Left ventricle myocardium superior (tissue), 1 donor: ENCODE measurements at places on chromosomes 6 and 20.
A peak's percentile ranks its signal among the peaks of the same experiment; 100 is the strongest.

GRCh38 chr6:164022632-164023031 is 608.1 kb downstream of the QKI start:
- no peak for DNase-seq

DNA sequence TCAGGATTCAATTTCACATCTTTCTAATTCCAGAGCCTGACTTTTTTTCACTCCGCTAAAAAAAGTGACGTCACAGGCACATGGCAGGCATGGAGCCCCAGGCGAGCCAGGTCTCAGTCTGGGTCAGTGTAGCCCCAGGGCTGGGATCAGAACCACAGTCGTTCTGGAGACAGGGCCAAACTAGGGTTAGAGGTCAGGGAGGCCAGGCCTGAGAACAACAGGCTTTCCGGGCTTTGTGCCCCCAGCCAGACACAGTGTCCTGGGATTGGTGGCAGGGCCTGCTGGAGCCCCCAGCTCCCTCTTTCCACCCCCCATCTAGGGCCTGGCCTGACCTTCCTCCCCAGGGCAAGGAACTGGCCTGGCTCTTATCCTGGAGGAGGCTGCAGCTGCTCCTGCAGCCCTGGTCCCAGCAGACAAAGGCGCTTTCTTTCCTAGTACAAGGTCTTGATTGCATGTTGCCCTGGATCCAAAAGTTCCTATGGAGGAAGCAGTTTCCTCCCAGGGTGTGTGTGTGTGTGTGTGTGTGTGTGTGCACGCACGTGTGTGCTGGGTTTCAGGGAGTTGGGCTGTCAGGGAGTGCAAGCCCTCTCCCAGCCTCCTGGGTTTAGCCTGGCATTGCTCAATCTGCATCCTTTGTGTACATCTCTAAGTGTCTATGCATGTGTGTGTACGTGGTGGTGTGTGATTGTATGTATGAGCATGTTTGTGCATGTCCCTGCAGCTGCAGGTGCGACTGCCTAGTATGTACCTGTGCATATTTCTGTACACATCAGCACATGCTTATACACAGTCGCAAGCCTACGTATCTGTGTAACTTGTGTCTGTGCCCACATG is 26.5 kb upstream of the EMILIN3 start:
- DNase-seq = peak; percentile 85

- DNase-seq = no peak
Observed at GRCh38 chr20:44523746-44524145, 1.9 kb upstream of the SERINC3 start.

GRCh38 chr6:56758553-56758952 is 115.9 kb upstream of the DST start:
- DNase-seq = no peak

DNA sequence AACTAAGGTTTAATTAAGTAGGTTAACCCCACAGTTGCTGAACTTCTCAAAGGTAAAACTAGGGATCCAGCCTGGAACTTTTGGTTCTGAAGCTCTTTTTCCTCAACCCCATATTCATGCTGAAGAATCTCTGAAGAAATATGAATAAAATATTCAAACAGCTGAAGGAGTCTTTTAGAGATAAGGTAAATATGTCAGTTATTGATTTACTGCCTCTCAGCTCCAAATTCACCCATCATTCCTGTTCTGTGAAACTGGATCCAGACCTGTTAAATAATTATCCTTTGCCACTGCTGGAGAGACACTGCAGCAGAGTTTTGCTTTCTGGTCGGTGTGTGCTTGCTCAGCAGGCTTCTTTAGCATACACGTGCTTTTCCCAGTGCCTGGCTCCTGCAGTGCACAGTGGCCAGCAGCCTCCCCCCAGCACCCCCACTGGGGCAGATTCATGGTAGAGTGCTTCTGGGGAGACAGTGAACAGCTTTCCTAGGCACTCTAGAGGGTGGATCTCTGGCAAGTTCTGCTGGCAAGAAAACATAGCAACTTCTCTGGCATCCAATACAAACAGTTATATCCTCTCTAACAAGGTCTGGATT is 62.0 kb upstream of the BCLAF1 start:
- DNase-seq = no peak

DNA sequence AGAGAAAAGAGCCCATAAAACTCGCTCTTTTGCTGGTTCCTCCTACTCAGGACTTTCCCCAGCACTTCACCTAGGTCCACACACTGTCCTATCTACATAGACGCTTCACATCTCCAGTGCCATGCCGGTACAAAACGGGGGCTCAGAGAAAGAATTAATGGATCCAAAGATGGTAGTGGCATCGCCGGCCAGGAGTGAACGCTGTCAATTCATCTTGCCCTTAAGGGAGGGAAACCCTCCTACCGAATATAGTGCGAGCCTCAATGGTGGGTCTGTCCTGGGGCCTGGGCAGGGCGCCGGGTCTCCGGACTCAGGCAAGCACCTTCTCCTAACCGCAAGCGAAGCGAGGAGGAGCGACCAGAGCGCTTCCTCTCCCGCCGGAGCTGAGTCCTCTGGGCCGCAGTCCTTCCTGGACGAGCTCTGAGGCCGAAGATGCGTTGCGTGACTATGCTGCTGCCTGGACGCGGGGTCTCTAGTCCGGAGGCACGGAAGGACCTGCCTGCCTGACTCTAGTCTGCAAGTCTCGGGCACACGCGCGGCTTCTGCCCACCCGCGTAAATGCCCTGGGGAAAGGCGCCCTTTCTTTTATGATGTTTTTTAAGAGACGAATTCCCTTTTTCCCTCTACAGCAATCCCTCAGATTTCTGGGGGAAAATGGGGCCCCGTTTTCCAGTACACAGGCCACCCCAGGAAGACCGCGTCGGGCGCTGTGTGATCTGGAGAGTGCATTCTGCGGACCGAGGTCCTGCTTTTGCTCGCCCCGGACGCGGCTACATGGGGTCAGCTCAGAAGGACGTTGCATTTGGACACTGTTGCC is 100.1 kb upstream of the PRDM1 start:
- peak; percentile 40 for DNase-seq

DNA sequence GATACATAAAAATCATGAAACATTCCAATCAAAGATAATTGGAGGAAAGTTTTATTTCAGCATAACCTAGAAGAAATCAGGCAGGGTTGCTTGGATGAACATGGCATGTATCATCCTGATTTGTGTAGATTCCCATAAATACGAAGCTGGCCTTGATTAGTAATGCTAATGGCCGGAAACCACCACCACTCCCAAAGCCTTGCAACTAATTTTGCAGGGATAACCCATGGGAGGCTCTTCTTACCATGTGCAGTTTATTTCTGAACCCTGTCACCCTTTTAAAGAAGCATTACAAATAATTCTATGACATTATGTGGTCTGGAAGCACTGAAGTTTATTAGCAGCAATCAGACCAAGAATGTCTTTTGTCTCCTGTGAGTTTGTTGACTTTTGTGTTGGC is 80.8 kb downstream of the AIG1 start:
- DNase-seq = no peak

GRCh38 chr20:3819411-3820047 is 818 bp upstream of the AP5S1 start:
- DNase-seq = peak; percentile 47

GRCh38 chr20:53597521-53598120 is 4.0 kb upstream of the ZNF217 start:
- DNase-seq = no peak

DNA sequence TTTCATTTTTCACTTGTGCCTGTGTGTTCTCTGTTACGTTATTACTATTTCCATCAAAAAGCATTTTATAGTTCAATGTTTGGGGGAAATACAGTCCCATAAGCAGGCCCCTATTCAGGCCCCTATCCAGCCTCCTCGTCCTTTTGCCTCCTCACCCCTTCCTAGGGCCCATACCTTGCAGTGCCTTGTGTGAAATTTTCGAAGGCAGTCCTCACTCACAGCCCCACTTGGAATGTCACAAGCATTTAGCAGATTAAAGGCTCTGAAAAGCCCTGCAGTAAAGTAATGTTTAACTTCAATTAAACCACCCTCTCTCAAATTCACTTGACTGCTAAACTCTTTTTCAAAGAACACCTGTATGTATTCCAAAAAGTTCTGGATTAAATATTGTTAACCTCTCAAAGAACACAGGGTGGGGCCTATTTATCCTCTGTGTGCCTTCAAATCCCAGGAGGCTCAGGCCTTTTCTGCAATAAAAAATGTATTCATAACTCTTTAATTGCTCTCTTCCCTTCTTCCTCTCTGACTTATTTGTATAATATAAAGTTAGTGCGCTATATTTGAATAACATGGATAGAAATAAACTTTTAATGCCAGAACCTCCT is 202.5 kb downstream of the FOXA2 start:
- DNase-seq = no peak

GRCh38 chr6:145245119-145245518 is 490.2 kb downstream of the EPM2A start:
- DNase-seq = no peak

DNA sequence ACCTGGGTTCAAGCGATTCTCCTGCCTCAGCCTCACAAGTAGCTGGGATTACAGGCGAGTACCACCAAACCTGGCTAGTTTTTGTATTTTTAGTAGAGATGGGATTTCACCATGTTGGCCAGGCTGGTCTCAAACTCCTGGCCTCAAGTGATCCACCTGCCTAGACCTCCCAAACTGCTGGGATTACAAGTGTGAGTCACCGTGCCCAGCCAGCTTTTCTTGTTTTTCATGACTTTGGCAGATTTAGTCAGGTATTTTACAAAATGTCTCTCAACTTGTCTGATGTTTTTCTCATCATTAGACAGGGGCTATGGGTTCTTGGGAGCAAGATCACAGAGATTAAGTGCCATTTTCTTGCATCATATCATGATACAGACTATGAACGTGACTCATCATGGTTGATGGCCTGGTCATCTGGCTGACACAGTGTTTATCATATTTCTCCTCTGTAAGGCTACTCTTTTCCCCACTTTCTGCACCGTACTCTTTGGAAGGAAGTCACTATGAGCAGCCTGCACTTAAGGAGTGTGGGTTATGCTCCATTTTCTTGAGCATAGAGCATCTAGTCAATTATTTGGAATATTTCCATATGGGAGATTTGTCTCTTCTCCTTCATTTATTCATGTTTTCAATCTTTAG is 67.8 kb downstream of the RNF182 start:
- DNase-seq = no peak

GRCh38 chr6:144338951-144339700 is 54.0 kb downstream of the UTRN start:
- no peak for DNase-seq

DNA sequence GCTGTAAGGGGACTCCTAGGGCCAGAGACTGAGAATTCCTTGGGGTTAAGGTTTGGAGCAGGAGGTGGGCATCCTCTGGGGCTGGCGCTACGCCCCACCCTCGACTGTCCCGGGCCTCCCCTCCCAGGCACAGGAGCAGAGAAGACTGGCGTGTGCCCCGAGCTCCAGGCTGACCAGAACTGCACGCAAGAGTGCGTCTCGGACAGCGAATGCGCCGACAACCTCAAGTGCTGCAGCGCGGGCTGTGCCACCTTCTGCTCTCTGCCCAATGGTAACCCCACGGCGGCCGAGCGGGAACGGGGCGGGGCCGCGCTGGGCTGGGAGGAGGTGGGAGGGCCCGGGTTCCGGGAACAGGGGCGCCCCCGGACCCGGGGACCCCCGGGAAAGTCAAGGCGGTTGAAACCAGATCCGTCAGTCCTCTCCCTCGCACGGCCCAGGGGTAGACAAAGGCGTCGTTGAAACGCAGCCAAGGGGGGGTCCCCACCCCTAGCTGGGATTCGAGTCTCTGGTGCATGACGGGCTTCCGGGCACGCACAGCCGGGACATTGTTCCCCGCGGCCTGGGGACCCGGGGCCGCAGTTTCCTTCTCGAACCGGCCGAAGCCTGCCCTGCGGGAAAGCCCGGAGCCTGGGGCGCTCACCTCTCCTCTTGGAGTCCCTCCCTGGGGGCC is 844 bp downstream of the WFDC2 start:
- peak; percentile 51 for DNase-seq

- no peak for DNase-seq
Observed at GRCh38 chr6:87671555-87672029, 30.4 kb downstream of the AKIRIN2 start.

DNA sequence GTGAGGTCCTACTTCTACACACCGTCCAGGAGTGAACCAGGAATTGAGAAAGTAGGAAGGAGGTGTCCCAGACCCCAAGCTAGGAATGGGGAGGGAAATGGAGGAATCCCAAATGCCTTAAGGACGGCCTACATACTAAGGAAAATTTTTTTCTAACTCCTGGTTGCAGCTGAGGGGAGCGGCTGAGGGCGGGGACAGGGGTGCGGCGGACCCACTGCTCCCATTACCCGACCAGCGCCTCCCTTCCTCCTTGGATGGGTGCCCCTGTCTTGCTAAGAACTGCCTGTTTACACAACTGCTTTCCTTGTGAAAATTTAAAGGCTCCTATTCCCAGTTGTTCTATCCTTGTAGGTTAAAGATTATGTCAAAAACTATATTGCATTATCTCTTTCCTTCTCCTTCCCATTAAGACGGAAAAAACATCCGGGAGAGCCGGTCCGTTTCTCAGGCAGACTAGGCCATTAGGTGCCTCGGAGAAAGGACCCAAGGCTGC is 699 bp upstream of the HSPA1B start:
- DNase-seq = peak; percentile 91

- DNase-seq = no peak
Observed at GRCh38 chr6:105424175-105424783, 21.4 kb upstream of the PREP start.

DNA sequence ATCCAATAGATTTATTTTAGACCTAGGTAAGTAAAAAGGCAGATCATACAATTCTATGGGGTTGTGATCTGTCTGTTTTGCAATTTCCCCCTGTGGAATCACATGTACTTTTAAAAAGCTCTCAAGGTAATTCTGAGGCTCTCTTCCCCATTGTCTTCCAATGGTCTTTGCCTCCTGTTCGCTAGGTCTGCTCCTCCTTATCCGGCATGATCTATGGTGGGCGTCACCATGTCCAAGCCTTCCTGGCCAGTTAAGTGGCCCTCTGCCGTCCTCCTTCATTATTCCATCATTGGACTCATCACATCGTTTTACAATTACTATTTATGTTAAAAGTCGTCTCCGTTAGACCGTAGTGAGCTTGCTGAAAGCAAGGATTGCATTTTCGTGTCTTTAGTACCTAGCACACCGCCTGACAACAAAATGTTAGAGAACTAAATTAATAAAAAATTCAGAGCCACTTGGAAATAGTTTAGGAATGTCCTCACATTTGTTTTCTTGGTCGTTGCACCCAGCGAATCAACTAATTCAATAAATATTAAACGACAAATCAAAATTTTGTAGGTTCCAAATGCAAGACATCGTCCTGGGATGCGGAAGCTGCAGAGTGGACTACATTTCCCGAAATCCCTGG is 2.2 kb upstream of the STXBP5 start:
- DNase-seq = peak; percentile 27

- no peak for DNase-seq
Observed at GRCh38 chr20:6070829-6071695, 17.2 kb upstream of the LRRN4 start.

DNA sequence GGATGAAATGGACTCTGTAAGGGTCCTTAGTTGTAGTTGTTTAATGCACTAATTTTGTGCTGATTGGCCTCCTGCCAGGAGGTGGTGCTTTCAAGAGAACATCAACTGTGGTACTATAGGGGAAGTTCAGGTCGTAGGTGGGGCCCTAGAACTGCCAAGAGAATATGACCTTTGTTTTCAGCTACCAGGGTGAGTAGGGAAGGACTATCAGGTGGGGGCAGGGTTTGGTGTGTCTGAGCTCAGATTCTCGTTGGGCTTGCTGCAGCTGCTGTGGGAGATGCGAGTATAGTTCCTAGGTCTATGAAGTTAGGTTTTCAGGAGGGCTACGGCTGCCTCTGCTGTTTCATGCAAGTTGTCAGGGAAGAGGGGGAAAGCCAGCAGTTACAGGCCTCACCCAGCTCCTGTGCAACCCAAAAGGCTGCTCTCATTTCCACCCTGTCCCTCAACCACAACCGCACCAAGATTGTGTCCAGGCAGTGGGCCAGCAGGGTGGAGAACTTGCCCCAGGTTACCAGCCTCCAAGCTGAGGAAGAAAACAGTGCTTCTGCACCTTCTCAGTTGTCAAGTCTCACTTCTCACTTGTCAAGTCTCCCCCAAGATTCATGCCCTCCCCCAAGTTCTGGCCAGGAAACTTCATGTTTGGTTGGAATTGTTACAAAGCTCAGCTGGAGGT is 626.5 kb upstream of the MAP3K7 start:
- no peak for DNase-seq
